Activated naive CD4-positive, alpha-beta T cell treated with anti-CD3 and anti-CD28 coated beads, Interleukin-2, amount 50 U/mL, for 72 hours (primary cell): ENCODE measurements at places on chromosomes 5 and 9.

- DNase-seq = no peak
Observed at GRCh38 chr9:122988920-122989621, 44.4 kb upstream of the GPR21 start.

GRCh38 chr5:128224336-128224735 lies 140.8 kb downstream of the SLC12A2 start:
- no peak for DNase-seq

- DNase-seq = no peak
Observed at GRCh38 chr5:42880496-42881150, 68.9 kb upstream of the SELENOP start.

GRCh38 chr9:18688581-18689565 lies 214.9 kb downstream of the ADAMTSL1 start:
- no peak for DNase-seq
